ENCODE measurements at places on chromosomes 3 and 15.

DNA sequence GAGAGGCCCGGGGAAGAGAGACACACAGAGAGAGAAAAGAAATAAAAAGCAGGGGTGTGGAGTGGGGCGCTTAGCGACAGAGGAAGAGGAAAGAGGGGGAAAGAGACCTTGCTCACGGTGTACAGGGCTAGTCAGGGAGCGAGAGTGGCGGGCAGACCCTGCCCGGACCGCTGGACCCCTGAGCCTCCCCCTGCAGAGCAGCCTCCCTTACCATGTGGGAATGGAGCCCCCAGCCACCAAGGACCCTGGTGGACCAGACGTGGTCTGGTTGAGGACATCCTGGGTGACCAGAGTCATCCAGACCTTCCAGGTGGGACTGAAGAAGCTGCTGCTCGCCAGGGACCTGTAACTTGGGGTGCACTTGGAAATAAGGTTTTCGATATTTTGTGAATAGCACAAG is 129.6 kb downstream of the CHSY1 start:
- H3K4me1 ChIP-seq: peaks cover 5% of the 10 kb centered on the region
- H3K27ac ChIP-seq: no peak overlapping the region
- peaks cover under 1% of the 10 kb centered on the region for H3K36me3 ChIP-seq

DNA sequence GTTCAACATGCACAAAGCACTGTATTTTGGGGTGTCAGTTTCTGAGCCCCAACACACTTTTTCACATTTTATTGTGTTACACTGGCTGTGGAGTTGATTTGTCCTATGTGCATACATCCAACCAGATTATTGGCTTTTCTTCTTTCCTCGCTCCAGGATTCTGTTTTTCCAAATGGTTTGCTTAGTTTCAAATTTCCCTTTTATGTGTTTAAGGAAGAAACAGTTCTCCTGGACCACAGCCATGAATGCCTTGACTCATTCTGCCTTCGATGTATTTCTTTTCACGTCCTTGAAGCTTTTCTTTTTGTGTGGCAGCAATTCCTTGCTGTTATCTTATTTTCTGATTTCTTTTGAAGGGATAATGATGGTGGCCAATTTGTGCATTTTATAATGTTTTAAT is 53.8 kb downstream of the CACNA2D3 start:
- peaks cover 3% of the 10 kb centered on the region for H3K27me3 ChIP-seq
- H3K36me3 ChIP-seq: no peaks in the 10 kb centered on the region
- H3K4me3 ChIP-seq: no peak overlapping the region
- H3K27ac ChIP-seq: no peak overlapping the region

GRCh38 chr15:51879555-51879954 is 50.1 kb downstream of the TMOD3 start:
- no peaks in the 10 kb centered on the region for H3K27me3 ChIP-seq
- H3K36me3 ChIP-seq: peaks cover 7% of the 10 kb centered on the region
- no peak overlapping the region for H3K4me3 ChIP-seq

- no peak for DNase-seq
- no peaks in the 10 kb centered on the region for H3K4me1 ChIP-seq
- no peaks in the 10 kb centered on the region for H3K27me3 ChIP-seq
- H3K36me3 ChIP-seq: no peaks in the 10 kb centered on the region
- no peak overlapping the region for H3K4me3 ChIP-seq
These were observed 222.3 kb downstream of the ZMAT3 start for GRCh38 chr3:178849199-178849910.
